ENCODE measurements at places on chromosomes 1 and 21. TPM values are rescaled to one million over a fixed set of nuclear protein-coding genes. Genes with fewer than 3 reads are reported as not detected.

GRCh38 chr1:29639741-29640427, 403.6 kb downstream of the PTPRU start:
- H3K36me3 ChIP-seq = no peaks in the 10 kb centered on the region
- no peaks in the 10 kb centered on the region for H3K4me1 ChIP-seq
- DNase-seq = no peak
- no peak overlapping the region for H3K27ac ChIP-seq
- H3K4me3 ChIP-seq = no peak overlapping the region

DNA sequence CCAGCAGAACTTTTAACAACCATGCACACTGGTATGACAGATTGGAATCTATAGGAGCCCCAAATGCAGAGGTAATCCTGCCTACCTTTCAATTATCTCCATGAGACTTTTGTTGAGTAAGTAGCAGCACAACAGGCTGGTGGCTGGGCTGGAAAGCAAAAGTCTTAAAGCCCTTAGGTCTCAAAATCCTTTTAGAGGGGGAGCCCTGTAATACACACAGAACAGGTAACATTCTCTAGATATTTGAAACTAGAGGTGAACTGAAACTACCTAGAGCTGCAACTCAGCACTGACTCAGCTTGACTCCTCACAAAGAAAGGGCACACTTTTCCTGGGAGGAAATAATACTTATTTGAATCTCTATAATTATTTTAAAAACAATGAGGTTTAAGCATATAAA, 71.5 kb downstream of the CLCA4 start:
- no peaks in the 10 kb centered on the region for H3K27me3 ChIP-seq
- H3K36me3 ChIP-seq = no peaks in the 10 kb centered on the region
- H3K4me1 ChIP-seq = peaks cover 5% of the 10 kb centered on the region
- H3K4me3 ChIP-seq = no peak overlapping the region

DNA sequence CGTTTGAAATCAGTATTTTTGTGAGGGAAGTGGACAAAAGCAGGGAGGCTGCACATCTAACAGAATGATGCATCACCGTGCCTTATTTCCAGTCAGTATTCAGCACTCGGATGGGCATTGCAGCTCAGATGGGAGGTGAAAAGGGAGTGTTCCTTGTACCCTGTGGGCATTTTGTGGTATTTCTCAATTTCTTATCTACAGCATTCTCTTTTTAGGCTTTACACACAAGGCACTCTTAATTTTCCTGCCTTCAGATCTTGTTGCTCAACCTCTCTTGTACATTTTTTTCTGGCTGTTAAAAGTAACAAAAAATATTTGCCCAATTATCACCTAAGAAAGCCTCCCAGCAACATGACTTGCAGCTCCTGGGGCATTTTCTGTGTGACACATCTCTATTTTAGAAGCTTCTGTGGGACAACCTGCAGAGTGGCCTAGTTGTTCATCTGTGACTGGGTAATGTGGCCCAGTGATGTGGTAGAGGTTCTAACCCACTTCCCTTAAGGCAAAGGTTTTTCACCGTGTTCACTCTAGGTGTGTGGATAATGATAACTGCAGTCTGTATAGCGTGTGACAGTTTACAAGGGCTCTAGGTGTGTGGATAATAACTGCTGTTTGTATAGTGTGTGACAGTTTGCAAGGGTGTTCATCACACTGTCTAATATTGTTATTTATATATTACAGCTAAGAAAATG, 257.2 kb downstream of the PTGER3 start:
- no peaks in the 10 kb centered on the region for H3K36me3 ChIP-seq
- no peak for DNase-seq
- H3K27ac ChIP-seq = no peak overlapping the region
- H3K4me1 ChIP-seq = no peaks in the 10 kb centered on the region
- H3K27me3 ChIP-seq = no peaks in the 10 kb centered on the region
- no peak overlapping the region for H3K4me3 ChIP-seq

DNA sequence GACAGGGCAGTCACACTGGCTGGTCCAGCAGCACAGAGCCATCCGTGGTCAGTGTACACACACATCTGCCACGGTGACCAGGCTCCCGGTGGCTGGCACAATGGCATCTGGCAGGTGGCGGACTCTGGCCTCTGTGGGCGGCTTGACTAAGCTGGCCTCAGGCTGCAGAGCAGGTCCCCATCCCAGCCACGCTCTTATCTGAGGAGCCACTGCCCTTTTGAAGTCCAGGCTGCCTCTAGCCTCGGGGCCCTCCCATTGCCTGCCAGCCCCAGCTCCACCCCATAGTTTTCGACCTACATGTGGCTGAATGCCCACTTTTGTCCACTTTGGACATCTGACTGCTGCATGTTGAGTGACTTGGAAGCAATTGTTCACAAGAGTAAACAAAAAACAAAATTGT, 29.9 kb upstream of the EDN2 start:
- H3K27ac ChIP-seq = no peak overlapping the region
- H3K36me3 ChIP-seq = no peaks in the 10 kb centered on the region
- no peaks in the 10 kb centered on the region for H3K27me3 ChIP-seq
- peak; percentile 67 for DNase-seq
- H3K4me1 ChIP-seq = peaks cover 25% of the 10 kb centered on the region

DNA sequence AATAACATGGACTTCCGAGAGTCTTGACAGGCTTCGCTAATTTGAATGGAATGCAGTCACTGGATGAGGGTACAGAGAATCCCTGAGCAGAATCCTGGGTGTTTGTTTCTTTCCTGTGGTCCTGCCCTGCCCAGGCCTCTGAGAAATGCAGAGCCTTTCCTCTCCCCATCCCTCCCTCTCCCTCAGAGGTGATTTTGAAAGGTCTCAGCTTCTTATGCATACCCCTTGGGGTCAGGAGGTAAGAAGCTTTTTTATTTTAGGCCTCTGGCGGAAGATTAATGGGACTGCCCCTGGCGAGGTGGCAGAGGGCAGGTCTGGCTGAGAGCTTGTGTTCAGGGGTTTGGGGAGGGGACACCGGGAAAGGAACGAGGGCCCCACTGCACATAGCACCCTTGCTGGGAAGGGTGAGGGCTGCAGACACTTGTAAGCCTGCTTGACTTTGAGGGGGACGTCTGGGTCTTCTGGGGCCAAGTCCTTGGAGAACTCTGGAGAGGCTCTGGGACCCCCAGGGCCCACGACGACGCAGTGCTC, 116.5 kb upstream of the SLC45A1 start:
- H3K27ac ChIP-seq = peak overlapping the region; percentile 80
- no peaks in the 10 kb centered on the region for H3K27me3 ChIP-seq
- peaks cover 84% of the 10 kb centered on the region for H3K4me1 ChIP-seq
- H3K4me3 ChIP-seq = no peak overlapping the region

DNA sequence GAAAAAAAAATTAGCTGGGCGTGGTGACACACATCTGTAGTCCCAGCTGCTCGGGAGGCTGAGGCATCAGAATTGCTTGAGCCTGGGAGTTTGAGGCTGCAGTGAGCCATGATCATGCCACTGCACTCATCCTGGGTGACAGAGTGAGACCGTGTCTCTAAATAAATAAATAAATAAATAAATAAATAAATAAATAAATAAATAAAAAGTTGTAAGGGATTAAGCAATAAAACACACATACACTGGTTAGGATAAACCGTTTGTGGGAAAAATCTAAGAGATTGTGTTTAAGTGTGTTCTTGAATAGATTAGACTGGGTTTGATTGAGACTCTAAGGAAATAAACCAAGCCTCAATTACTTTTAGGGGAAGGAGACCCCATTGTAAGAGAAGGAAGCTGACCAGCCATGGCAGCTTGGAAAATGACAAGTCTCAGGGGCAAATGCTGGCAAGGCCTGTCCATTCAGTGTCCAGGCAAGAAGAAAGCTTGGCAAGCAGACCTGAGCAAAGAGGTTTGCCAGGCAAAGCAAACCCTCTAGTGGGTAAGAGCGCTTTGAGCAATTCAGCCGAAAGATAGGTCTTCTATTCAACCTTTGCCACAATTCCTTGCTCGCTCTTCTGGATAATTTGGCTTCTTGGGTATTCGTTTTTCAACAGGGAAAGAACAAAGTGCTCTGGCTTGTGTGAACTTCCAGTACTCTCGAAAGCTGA, 106.9 kb upstream of the SERBP1 start:
- no peak overlapping the region for H3K27ac ChIP-seq
- no peak for DNase-seq
- H3K4me1 ChIP-seq = peaks cover 9% of the 10 kb centered on the region
- no peaks in the 10 kb centered on the region for H3K27me3 ChIP-seq
- no peaks in the 10 kb centered on the region for H3K36me3 ChIP-seq
- H3K4me3 ChIP-seq = no peak overlapping the region

- no peak overlapping the region for H3K27ac ChIP-seq
- H3K4me1 ChIP-seq = no peaks in the 10 kb centered on the region
- no peaks in the 10 kb centered on the region for H3K27me3 ChIP-seq
- H3K4me3 ChIP-seq = no peak overlapping the region
- DNase-seq = no peak
Observed at GRCh38 chr1:48878191-48878940, 101.7 kb upstream of the BEND5 start.

DNA sequence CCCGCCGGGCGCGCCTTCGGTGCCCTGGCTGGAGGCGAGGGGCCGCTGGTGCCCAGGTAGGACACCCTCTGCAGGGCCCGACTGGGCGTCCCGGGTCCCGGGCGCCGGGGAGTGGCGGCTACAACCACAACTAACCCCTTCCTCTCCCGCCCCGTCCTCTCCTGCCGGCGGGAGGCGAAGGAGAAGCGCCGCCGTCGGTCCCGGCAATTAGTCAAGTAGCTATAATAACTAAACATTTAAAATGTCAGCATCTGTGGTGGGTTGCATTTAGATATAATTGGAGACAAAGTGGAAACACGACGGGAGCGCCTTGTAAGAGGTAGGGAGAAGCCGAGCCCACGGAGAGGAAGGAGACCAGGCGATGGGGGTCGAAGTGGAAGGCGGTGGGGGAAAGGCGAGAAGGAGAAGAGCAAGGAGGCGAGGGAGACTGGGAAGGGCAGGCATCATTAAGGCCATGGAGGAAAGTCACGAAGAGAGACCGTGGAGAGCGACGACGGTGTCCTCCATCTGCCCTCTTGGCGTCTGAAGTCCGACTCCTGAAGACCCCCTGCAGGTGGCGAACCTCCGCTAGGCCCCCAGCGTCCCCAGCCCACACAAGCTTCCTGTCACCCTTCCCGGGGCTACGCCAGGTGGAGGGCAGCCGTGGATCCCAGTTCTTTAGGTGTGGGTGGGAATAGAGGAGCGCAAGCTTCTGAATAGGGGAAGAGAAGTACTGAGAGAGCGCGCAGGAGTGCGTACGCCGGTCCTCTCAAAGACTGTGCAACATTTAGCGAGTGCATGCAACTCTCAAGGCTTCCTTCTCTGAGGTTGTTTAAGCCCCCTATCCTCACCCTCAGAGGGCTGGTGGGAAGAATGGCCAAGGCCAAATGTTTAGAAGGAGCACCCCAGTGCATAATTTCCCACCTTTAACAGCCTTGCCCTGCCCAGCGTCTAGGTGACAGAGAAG, 1.6 kb downstream of the CNIH3 start:
- H3K4me3 ChIP-seq = no peak overlapping the region
- H3K27me3 ChIP-seq = peaks cover 79% of the 10 kb centered on the region
- peaks cover 16% of the 10 kb centered on the region for H3K4me1 ChIP-seq
- no peak overlapping the region for H3K27ac ChIP-seq

DNA sequence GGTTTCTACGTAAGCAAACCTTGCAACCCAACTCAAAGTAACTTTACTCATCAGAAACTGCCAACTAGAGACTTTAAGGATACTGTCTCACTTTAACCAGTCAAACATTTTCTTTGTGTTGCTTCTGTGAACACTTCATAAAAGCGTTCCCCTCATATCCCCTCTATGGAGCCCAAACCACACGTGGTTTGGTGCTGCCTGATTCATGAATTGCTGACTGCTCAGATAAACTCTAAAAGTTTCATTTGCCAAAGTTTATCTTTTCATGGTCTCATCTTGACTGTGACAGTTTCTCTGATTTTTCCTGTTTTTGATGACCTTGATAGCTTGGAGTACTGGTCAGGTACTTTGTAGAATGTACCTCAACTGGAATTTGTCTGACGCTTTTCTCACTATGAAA, 14.6 kb upstream of the RWDD3 start:
- no peak overlapping the region for H3K4me3 ChIP-seq
- DNase-seq = no peak
- H3K36me3 ChIP-seq = no peaks in the 10 kb centered on the region
- H3K27ac ChIP-seq = no peak overlapping the region

- no peak overlapping the region for H3K27ac ChIP-seq
- no peaks in the 10 kb centered on the region for H3K27me3 ChIP-seq
- no peaks in the 10 kb centered on the region for H3K4me1 ChIP-seq
- no peaks in the 10 kb centered on the region for H3K36me3 ChIP-seq
Observed at GRCh38 chr1:218600968-218601367, 255.8 kb downstream of the TGFB2 start.

- H3K4me1 ChIP-seq = no peaks in the 10 kb centered on the region
- H3K27me3 ChIP-seq = no peaks in the 10 kb centered on the region
- H3K4me3 ChIP-seq = no peak overlapping the region
- DNase-seq = no peak
- H3K27ac ChIP-seq = no peak overlapping the region
- no peaks in the 10 kb centered on the region for H3K36me3 ChIP-seq
Observed at GRCh38 chr21:26055841-26056264, 114.7 kb downstream of the APP start.

DNA sequence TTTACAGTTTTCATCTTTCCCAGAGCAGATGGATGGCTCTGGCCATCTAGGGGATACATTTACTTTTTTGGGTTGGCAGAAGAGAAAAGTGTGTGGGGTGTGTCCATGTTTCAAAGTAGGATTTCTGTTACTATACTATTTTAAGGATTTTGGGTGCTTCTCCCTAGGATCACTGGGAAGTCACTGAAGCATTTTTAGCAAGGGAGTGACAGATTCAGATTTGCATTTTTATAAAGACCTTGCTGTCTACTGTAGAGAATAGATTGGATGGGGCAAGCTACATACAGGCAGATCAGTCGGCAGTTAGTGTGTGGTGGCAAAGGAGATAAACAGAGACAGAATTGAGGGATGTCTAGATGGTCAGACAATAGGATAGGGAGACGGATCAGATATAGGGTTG, 122.5 kb downstream of the TBX19 start:
- H3K36me3 ChIP-seq = no peaks in the 10 kb centered on the region
- no peaks in the 10 kb centered on the region for H3K4me1 ChIP-seq
- no peak for DNase-seq
- H3K4me3 ChIP-seq = no peak overlapping the region
- no peak overlapping the region for H3K27ac ChIP-seq
- no peaks in the 10 kb centered on the region for H3K27me3 ChIP-seq

DNA sequence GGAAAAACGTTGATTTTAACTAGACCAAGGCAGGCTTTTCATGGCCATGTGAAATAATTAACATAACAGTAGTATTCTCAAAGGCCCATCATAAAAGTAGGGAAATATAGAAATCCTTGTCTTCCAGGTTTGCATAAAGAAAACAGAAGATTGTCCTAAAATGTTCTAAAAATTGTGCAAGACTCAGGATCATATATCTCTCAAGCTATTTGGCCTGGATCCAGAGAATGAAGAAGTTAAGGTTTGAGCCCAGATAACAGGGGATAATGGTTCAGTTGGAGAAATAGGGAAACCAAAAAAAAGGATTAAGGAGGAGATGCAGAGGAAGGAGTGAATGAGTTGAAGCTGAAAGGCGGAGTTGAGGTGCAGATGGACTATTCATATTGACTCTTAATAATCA, 555.5 kb upstream of the NR5A2 start:
- no peak overlapping the region for H3K4me3 ChIP-seq
- H3K4me1 ChIP-seq = no peaks in the 10 kb centered on the region
- H3K36me3 ChIP-seq = no peaks in the 10 kb centered on the region
- DNase-seq = no peak

Gene RGS18
- total RNA-seq = 18.0 TPM

Gene TMPRSS15
- total RNA-seq = not detected

Gene FCER1G
- total RNA-seq = 102 TPM

Gene PROK1
- total RNA-seq = not detected

Gene PAQR6
- total RNA-seq = 2.0 TPM

Gene SUSD4
- 2.0 TPM for total RNA-seq

Gene NFASC
- 11.5 TPM for total RNA-seq

Gene EXOC8
- 20.4 TPM for total RNA-seq

Gene ACADM
- total RNA-seq = 35.5 TPM

Gene PIK3C2B
- total RNA-seq = 26.5 TPM

Gene ANKRD65
- total RNA-seq = 18.4 TPM

Gene LIPI
- total RNA-seq = not detected

Gene TPTE
- not detected for total RNA-seq

All from left lung (tissue), 14 donors.